ENCODE measurements at places on chromosomes 11 and 22.

DNA sequence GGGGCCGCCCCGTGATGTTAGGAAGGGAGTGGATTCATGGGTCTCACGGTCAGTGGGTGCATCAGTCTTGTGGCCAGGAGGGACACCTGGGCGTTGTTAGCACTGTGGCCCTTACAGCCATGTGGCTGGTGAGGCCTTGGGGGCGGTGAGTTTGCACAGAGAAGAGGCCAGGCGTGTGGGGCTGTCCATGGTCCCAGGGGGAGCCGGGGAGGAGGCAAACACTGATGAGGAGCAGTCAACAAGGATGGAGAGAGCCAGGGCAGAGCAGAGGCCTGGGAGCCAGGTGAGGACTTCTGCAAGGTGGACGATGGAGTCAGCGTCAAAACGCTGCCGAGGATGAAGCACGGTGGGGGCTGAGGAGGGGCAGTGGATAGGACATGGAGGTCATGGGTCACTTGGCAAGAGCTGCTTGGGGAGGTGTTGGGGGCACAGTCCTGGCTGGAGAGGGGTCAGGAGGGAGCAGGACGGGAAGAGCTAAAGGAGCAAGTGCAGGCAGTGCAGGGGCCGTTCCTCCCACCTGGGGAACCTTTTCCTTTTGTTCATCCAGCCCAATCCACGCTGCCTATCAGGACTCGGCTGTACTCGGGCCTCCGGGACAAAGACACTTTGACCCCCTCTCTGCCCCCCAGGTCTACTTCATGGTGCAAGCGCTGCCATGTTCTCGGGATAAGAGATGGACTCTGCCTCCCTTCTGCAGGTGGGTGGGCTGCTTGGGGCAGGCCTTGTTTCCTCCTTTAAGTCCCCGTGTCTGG is 801.1 kb downstream of the TBC1D22A start:
- no peak for DNase-seq

- no peak for DNase-seq
Measured at GRCh38 chr11:25658916-25659315, 673.0 kb upstream of the ANO3 start.

DNA sequence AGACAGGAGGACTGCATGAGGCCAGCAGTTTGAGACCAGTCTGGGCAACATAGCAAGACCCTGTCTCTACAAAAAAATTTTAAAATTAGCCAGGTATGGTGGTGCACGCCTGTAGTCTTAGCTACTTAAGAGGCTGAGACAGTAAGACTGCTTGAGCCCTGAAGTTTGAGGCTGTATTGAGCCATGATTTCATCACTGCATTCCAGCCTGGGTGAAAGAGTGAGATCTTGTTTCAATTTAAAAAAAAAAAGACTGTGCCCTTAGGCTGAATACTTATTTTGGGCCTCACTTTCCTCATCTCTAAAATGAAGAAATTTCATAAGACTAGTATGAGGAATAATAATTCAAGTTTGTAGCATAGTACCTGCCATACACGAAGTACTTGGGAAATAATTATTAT is 6.9 kb downstream of the AQP11 start:
- DNase-seq = no peak

GRCh38 chr11:113395782-113396336 is 8.3 kb downstream of the ANKK1 start:
- DNase-seq = no peak

- DNase-seq = no peak
Measured at GRCh38 chr11:45755281-45755859, 49.6 kb upstream of the SLC35C1 start.

- DNase-seq = no peak
Measured at GRCh38 chr22:37701141-37701786, 4.4 kb downstream of the TRIOBP start.

DNA sequence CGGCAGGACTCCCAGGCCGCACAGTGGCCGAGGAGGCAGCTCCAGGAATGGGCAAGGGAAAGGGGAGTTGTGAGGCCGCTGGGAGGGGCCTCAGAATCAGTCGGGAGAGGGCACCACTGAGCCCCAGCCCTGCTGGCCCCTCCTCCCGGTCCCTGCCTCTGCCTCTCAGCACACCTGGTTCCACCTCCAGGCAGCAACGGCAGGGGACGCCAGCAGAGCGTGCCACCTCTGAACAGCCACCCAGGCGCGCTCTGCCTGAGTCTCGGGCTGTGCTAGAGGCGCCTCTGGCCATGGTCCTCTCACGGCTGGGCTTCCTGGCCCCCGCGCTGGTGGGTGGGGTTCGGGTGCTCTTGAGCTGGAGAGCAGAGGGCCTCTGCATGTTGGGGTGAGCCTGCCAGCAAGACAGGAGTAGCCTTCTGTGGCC is 33.0 kb downstream of the MOB2 start:
- no peak for DNase-seq

DNA sequence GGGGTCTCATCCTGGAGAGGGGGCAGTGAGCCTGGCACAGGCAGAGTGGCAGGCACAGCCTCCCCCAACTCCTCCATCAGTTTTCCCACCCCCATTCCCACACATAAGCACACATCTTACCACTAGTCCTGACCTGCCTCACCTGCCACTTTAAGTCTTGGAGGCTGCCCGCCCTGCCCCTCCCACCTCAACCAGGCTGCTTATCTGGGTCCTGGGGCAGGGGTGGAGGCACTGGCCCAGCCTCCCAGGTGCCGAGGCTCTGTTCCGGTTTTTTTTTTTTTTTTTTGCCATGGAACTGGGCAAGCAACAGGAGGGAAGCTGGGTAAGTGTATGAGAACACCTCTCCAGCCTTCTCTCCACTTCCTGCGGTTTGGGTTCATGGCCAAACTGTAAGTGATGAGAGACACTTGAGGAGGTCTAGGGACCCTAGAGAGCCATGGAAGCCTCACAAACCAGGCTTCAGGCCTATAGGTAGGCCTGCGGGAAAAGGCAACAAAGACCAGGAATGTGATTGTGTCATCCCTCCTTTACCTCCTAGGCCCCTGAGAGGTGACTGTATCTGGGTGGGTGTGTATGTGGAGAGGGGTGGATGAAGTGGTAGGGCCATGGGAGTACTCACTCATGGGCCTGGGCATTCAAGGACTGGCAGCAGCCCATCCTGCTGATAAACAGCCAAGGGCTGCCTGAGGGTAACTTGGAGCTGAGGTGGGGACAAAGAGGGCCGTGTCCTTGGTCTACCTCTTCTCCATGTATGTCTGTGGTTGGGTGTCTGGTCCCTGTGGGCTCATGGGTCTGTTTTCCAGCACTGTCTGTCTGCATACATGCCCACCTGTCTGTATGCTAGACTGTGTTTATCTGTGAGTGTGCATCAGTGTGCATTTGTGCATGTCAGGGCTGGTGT is 22.6 kb downstream of the PHLDB1 start:
- no peak for DNase-seq

GRCh38 chr22:46649141-46650077 is 29.2 kb downstream of the GRAMD4 start:
- no peak for DNase-seq

- DNase-seq = no peak
Measured at GRCh38 chr22:33851240-33851639, 69.0 kb downstream of the LARGE1 start.

DNA sequence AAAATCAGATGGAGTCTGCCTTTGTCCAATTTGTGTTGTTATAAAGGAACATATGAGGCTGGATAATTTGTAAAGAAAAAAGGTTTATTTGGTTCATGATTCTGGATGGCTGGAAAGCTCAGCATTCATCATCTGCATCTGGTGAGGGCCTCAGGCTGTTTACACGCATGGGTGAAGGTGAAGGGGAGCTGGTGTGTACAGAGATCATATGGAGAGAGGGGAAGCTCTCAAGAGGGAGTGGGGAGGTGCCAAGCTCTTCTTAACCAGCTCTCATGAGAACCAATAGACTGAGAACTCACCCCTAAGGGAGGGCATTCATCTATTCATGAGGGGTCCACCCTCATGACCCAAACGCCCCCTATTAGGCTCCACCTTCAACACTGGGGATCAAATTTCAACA is 40.0 kb downstream of the NEU3 start:
- DNase-seq = no peak

- DNase-seq = no peak
Measured at GRCh38 chr22:47102081-47102480, 339.6 kb downstream of the TBC1D22A start.

DNA sequence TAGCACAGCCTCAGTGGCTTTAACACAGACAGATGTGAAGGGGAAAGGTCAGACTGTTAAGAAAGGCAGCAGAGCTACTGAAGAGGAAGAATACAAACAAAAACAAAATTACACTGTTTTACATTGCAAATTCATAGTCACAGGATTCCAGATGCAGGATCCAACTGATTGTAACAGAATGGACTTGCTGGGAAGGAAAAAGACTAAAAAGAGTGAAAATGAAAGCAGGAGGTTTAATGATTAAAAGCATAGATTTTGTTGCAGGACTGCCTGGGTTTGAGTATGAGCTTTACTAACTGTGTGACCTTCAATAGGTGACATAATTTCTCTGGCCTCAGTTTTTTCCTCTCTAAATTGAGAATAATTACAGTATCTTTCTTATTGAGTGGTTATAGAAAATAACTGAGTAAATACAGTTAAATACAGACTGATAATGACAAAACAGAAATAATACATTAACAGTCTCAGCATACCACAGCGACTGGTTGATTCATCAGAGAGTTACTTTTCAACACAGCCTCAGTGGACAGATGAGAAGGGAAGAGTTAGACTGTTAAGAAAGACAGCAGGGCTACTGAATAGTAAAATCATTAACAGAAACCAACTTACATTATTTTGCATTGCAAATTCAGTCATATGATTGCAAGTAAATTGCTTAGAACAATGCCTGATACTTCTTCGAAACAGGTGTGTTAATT is 704.2 kb upstream of the TENM4 start:
- no peak for DNase-seq

DNA sequence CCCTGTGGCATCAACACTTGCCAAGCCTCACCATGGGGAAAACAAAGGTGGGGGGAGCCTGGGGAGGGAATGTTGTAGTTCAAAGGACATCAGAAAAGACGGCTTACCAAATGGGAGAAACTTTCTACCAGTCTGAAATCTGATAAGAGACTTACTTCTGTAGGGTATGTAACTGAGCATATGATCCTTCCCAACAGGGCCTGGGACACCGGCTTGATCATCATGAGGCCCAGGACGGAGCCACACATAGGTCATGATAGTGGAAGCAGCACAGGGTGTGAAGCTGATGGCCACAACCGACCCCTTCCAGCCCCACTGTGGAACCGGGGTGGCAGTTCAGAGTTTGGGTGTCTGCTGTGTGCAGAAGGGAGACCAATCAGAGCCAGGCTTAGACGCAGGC is 51.1 kb downstream of the MICAL3 start:
- no peak for DNase-seq

DNA sequence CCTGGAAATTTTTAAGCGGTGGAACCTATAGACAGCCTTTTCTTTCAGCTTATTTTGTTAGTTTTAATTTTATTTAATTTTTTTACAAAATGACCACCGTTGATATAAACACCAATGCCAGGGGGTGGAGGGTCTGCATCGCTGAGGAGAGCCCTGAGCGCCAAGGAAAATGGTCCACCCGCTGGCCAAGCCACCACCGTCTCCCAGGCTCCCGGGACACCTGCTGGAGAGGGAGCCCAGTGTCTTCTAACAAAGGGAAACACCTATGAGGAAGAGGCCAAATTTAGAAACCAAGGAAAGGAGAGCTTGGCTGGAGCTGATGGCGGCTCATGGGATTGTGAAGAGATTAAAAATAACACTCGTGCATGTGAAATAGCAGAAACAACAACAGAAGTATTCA is 288 bp upstream of the KRTAP5-8 start:
- no peak for DNase-seq

- no peak for DNase-seq
Measured at GRCh38 chr11:134100171-134100570, 31.3 kb downstream of the JAM3 start.
